HEK293T (cell line): ENCODE measurements at places on chromosomes 12 and 14.

DNA sequence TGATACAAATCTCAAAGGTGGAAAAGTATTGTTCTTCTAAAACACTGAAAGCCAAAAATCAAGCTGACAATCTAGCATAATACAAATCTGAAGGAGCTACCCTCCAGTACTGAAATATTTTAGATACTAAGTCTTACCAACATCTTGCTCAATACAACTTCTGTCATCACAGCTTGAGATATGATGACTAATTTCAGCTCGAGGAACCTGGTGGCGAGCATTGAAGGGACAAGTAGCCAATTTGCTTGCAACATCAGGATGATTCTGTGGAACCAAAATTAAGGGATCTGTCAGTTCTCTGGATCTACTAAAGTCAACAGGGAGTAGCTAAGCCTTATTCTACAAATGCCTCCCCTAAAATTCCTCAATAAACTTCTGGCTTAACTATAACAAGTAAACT, 10.4 kb downstream of the GTSF1 start:
- no peak for DNase-seq

- no peak for DNase-seq
These were observed 57.2 kb downstream of the PCNX1 start for GRCh38 chr14:70964492-70964891.

DNA sequence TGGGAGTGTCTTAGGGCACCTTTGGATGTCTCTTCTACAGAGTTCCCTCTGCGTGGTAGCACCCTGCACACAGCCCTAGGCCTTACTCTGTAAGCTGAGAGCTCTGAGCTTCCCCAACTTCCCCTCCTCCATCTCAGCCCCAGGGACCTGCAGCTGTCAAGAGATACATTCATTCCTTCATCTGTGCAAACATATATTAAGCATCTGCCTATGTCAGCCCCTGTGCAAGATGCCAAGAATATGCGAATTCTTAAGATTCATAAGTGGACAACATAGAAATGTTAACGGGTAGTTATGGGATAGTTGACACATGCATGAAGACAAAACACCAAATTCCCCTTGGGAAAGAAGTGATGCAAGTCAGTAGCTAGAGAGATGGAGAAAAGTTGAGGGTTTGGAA, 190.8 kb downstream of the SLC41A2 start:
- DNase-seq = no peak

DNA sequence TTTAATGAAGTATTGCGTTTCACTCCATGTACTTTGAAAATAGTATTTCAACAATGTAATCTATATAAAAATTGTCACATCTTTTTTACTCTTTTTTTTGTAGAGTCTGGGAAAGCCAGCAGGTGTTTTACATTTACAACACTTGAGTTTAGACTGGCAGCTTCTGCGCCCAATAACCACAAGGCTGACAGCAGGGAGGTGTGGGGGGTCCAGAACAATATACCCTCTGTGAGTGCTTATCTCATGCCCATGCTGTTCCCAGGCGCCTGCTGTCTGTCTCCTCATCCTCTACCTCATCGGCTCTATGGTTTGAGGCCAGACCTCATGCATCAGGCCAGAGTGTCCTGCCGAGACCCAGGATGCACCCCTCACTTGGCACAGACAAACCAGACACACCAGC, 24.9 kb downstream of the FBRSL1 start:
- no peak for DNase-seq

DNA sequence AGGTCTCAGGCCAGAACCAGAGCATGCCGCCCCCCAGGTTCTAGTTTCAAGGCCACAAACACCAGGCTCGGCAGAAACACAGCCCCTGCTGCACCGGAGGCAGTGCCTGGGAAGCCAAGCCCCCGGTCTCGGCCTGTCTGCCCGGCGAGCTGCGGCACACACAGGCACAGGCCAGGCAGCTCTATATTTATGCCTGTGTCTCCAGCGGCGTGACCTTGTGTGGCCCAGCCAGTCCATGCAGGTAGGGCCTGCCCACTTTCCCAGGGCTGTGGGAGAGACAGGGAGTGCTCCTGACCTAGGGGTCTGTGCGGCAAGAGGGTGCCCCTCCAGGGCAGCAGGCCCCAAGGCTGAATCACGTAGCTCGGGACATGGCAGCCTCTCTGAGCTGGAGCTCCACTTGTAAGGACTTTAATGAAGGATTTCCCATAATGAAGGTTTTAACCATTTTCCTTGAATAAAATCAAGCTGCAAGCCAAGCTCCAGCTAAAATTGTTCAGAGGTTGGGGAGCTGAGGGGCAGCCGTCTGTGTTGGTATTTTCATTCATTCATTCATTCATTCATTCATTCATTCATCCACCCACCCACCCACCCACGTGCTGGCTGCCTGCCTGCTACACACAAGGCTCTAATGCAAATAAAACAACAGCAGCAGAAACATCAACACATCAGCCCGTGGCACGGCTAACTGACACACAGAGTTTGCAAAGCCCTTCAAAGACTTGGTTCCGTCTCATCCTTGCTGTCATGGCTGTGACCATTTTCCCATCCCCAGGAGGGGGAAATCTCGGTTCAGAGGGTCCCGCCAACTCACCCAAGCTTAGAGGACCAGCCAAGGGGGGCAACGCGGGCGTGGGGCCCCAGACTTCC, 92.0 kb downstream of the RFLNA start:
- no peak for DNase-seq

DNA sequence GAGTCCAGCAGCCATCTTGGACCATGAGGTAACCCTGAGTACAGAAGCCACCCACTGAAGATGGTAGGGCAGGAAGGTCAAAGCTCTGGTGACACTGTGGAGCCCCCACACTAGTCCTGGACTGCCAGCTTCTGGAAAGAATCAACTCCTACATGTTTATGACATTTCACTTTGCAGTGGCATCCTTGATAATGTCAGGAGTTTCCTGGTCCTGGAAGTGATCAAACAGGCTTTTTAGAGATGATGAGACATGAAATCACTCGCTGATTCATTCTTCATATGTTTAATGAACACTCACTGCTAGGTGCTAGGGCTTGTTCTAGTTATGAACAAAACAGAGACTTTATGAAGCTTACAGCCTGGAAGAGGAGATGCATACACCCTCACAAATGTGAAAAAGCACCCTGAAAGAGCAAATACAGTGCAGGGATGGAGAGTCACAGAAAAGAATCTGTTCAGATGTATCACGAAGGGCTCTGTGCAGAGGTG, 15.8 kb upstream of the HNF1A start:
- no peak for DNase-seq

- no peak for DNase-seq
These were observed 2.2 kb upstream of the LRP1 start for GRCh38 chr12:57126061-57126460.

GRCh38 chr12:116535241-116535640, 23.9 kb upstream of the MAP1LC3B2 start:
- no peak for DNase-seq

DNA sequence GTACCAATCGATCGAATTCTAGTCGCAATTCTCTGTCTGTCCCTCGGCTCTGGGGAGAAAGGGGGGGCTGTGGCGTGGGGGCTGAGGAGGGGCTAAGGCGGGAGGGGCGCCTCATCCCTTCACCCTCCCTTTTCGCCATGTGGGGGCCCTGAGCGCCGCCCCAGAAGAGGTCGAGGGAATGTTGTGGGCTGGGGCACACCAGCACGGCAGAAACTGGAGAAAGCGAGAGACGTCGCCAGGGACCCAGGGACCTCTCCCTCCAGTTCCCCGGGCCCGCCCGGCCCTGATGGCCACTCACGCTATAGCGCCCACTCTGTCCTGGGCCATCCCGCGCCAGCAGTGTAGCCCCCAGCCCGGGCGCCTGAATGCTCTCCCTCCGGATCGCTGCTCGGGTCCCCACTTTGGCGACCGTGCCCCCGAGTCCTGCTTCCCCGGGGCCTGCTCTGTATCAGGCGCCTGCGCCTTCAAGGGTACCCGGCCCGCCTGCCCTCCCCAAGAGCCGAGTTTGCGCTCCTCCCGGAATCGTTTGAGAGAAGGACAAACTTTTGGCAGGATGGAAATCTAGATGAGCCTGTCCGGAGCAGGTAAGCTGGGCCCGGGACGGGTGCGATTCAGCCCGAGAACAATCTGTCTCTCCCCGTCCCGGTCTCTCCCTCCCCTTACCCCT, 62.6 kb downstream of the SMUG1 start:
- DNase-seq = peak; percentile 50

GRCh38 chr12:84599539-84599938, 313.1 kb downstream of the SLC6A15 start:
- DNase-seq = peak; percentile 15

- no peak for DNase-seq
These were observed 420.8 kb downstream of the FUT8 start for GRCh38 chr14:65833267-65833880.

- no peak for DNase-seq
These were observed 18.2 kb upstream of the BCAT1 start for GRCh38 chr12:24966951-24967564.

DNA sequence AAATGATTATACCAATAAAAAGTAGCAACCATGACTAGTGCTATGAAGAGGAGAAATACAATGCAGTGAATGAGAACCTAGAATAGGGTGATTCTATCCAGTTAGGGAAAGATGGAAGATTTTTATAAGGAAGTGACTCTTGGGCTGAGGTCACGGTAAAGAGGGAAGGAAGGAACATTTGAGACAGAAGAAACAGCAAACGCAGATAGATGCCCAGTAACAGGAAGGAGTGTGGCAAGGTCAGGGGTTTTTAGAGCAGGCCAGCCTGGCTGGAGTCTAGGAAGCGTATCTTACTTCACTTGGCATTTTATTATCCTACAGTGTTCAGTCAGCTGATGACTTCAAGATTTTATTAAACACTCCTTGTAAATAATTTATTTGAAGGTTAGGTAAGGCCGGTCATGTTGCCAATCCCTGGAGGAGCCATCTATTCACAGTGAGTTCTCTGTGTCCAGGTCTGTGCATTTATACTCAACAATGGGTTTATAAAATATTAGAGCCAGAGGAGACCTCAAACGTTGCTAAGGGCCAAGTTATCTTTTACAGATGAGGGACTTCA, 170.6 kb downstream of the PRKCH start:
- no peak for DNase-seq

DNA sequence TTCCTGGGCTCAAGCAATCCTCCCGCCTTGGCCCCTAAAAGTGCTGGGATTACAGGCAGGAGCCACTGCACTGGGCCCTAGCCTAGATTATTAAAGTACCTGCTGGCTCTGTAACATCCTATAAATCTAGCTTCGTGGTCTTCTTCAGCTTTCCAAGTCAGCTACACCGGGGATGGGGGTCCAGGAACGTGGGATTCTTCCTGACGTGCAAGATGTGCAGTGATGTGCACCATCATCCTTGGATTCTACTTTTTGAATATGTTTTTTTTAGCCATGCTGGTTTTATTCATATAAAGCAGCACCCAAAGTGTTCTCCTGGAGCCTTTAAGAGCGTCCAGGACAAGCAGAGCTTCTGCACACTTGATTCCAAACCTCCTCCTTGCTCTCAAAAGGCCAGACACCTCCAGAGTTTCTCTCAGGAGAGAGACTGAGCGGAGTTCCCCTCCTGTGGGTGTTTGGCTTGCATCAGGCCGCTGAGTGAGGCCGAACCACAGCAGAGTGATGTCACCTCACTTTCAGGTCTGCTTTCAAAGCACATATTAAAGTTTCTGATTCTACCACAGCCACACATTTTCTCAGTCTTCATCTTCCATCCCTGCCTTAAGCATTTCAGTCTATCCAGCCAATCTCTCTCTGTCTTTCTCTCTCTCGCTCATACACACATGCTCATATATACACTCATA, 33.4 kb downstream of the VCPKMT start:
- no peak for DNase-seq

DNA sequence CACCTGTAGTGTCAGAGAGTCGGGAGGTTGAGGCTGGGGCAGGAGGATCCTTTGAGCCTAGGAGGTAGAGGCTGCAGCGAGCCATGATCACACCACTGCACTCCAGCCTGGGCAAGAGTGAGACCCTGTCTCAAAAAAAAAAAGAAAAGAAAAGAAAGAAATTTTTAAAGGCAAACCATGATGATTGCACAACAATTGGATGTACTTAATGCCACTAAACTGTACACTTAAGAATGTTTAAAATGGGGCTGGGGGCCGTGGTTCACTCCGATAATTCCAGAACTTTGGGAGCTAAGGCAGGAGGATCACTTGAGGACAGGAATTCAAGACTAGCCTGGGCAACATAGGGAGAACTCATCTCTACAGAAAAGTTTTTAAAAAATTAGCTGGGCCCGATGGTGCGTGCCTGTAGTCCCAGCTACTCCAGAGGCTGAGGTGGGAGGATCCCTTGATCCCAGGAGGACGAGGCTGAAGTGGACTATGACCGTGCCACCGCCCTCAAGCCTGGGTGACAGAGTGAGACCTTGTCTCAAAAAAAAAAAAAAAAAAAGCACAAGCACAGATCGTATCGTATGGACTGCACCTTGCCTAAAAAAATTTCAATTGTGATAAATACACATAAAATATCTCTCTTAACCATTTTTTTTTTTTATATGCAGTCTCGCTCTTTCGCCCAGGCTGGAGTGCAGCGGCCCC, 32.7 kb downstream of the JAG2 start:
- DNase-seq = no peak

DNA sequence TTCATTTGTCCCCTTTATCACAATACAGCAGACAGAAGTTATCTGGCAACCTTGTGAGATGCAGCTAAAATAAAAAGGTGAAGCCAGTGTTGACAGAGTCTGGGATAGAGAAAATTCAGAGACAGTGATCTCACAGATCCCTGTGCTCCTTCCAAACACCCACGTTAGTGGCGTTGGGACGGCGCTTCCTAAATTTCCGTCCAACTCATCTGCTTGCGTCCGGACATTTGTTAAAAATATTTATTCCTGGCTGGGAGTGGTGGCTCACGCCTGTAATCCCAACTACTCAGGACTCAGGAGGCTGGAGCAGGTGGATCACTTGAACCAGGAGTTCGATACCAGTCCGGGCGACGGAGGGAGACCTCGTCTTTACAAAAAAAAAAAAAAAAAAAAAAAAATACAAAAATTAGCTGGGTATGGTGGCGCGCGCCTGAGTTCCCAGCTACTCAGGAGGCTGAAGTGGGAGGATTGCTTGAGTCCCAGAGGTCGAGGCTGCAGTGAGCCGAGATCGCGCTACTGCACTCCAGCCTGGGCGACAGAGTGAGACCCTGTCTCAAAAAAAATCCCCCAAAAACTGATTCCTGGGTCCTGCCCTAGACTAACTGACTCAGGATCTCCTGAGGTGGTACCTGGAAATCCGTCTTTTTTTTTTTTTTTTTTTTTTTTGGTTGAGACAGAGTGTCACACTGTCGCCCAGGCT, 708 bp upstream of the TCTN1 start:
- no peak for DNase-seq

DNA sequence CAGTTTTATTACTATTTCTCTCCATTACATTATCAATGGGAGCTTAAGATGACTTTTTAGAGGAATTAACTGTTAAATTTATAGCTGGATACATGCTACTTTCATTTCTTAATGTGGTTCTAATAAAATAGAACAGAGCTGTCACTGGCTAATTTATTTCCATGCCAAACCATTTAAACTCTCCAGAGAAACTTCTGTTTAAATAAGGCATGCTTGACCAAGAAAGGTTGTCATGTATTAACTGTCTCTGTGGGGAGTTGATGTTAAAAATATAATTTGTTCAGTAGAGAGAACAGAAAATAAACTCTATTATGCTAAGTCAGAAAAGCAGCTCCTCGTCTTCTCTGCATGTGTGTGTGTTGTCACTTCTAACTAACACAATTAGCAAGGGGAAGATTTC, 447.4 kb downstream of the SLC16A7 start:
- DNase-seq = no peak

GRCh38 chr14:75800792-75801191, 139.7 kb downstream of the TTLL5 start:
- no peak for DNase-seq

GRCh38 chr12:67671419-67671818, 22.9 kb downstream of the DYRK2 start:
- DNase-seq = no peak

GRCh38 chr12:52627395-52628110, 9.2 kb upstream of the KRT73 start:
- DNase-seq = no peak
